Left ventricle myocardium superior (tissue), 1 donor: ENCODE measurements at places on chromosomes 2 and 18. TPM values are rescaled to one million over a fixed set of nuclear protein-coding genes. Genes with fewer than 3 reads are reported as not detected.

DNA sequence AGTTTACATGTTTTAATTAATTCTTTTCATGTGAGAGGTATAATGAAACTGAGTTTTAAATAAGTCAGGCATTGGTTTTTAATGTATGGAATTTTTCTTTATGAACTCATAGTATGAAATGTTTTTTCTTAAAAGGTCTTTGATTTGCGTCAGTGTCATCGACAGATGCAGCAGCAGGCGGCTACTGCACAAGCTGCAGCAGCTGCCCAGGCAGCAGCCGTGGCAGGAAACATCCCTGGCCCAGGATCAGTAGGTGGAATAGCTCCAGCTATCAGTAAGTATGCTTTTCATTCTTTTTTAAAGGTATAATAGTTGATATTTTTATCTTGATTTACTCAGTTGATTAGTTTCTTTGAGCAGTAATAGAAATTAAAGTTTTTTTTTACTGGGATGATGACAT, 46.5 kb downstream of the SMAD4 start:
- DNase-seq = no peak

DNA sequence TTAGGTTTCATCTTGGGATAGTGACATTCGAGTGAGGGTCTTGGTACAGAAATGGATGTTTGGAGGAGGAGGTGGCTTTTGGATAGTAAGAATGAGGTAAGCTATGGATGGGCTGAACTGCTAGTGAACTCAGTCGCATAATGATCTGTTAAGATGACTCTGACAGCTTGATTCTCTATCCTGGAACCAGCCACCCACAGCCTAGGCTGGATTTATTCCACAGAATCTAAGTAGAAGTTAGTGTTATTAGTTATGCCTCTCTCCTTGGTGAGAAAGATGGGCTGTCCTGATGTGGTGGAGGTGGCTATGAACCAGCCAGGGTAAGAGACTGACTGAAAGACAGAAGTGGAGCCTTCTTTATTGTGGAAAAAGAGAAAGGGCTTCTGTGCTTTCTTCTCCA, 22.4 kb downstream of the IL36A start:
- no peak for DNase-seq

DNA sequence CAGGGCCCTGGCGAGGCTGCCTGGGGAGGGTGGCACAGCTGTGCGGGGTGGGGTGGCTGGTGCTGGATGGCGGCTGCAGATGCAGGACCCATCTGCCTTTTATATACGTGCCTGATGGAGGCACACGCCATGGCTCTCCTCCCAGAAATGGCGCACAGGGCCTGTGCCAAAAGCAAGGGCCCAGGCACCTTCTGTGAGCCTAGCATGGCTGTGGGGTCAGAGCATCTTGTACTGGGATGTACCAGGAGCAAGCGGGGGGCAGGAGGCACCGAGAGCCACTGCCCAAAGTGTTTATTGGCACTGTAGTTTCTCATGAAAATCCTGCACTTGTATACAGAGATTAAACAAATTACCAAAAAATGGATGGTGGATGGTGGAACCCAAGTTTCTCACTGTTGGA, 724.1 kb downstream of the GALR1 start:
- DNase-seq = no peak

KCNS3 gene
- 4.9 TPM for total RNA-seq

ABCG5 gene
- total RNA-seq = not detected
